ENCODE measurements at places on chromosomes 2 and 18.

GRCh38 chr2:170022692-170023091 is 155.3 kb upstream of the MYO3B start:
- no peak for DNase-seq

- no peak for DNase-seq
These were observed 140.2 kb upstream of the OTOS start for GRCh38 chr2:240280621-240281020.

GRCh38 chr2:240873805-240874714 is 5.4 kb downstream of the AGXT start:
- DNase-seq = no peak

GRCh38 chr2:197871780-197872456 is 67.5 kb downstream of the PLCL1 start:
- no peak for DNase-seq

GRCh38 chr18:59904011-59904601 is 4.3 kb downstream of the PMAIP1 start:
- DNase-seq = no peak

DNA sequence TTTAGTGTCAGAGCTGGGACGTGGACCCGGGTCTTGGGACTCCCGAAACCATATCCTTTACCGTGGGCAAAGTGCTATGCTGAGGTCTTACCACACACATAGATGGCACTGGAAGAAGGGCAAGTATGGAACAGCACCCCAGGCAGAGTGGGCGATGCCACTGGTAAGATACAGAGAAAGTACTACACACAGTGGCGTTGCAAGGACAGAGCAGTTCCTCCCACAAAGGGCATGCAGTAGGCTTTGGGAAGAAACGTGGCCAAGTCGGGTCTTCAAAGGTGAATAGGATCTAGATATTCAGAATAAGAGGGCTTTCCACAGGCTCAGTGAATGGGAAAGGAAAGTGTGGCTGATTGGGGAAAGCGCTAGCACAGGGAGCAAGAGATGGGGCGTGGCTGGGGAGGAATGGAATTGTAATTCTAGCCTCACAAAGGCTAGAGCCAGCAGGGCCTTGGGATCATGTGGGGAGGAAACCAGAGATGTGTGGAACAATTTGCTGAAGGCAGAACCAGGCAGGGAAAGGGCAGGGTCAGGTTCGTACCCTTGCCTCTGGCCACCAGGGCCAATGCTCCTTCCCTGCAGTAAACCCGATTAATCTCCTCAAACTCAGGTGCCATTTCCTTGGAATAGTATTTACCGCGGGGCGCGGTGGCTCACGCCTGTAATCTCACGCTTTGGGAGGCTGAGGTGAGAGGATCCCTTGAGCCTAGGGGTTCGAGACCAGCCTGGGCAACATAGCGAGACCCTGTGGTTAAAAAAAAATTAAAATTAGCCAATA is 36.0 kb downstream of the PCBP1 start:
- DNase-seq = no peak

GRCh38 chr2:189527041-189527750 is 53.4 kb downstream of the SLC40A1 start:
- DNase-seq = no peak

DNA sequence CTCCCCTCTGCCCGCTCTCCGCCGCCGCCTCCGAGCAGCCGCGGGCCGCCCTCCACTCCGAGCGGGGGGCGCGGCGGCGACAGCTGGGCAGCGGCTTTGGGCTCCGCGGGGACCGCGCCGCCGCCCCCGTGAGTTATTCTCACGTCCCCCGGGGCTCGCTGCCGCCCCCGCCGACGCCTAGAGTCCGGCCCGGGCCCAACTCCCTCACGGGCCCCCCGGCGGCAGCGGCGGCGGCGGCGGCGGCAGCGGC is 645 bp downstream of the MIB1 start:
- DNase-seq = no peak

DNA sequence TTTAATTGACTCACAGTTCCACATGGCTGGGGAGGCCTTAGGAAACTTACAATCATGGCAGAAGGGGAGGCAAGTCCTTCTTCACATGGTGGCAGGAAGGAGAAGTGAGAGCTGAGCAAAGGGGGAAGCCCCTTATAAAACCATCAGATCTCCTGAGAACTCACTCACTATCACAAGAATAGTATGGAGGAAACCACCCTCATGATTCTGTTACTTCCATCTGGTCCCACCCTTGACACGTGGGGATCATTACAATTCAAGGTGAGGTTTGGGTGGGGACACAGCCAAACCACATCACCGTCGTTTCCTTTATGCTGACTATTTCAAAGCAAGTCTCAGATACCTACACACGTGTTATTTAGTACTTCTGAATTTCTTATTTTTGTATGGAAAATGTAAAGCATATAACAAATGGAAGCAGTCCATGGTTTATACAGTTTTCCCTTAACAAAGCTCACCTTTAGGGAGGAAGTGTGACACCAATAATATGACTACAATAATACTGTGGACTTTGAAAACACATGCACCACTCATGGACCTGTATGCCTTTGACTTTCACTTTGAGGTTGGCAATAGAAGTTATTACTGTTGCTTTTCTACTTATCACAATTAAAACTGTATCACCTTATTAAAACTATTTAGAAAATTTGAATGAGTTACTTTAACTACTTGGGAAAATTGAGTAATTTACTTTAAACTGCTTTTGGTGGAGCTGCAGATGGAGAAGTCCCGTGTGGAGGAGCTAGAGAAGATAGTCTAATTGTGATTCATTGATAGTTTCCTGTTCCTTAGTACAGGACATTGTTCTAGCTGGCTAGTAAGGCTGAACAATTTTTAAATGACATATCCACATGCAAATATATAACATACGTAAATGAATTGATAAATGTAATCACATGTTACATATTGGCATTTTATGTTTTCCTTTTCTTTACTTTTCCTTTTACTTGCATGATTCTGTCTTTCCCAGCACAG is 37.3 kb downstream of the MTCL1 start:
- DNase-seq = no peak

DNA sequence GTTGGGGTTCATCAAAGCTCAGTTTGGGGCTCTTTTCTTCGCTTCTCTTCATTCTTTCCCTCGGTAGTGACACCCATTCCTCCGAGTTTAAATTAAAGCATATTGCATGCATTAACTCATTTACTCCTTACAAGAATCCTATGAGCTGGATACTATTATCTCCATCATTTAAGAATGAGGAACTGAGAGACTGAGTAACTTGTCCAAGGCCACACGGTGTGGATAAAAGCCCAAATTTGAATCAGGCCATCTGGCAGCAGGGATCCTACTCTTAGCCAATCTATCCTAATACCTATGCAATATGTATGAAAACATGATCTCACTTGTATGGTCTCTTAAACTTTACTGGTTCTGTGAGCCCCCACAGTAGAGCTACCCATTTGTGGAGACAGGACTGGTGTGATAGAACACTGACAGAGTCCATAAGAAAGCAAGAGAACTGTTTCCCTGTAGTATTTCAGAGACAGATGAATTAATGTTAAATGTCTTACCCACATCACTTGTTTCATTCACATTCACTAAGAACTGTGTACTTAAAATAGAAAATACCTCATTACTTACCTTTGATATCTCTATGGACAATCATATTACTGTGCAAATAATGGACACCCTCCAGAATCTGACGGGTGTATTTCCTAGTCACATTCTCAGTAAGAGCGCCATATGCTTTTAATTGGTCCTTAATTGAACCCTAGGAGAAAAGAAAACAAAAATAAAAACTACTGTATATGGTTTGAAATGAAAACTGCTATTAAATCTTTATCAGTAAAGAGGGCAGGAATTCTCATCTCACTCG is 20.4 kb upstream of the ERCC3 start:
- DNase-seq = no peak

GRCh38 chr2:32835148-32835547 is 111.6 kb upstream of the LTBP1 start:
- DNase-seq = no peak

GRCh38 chr2:18117592-18117991 is 239.1 kb downstream of the KCNS3 start:
- DNase-seq = no peak

DNA sequence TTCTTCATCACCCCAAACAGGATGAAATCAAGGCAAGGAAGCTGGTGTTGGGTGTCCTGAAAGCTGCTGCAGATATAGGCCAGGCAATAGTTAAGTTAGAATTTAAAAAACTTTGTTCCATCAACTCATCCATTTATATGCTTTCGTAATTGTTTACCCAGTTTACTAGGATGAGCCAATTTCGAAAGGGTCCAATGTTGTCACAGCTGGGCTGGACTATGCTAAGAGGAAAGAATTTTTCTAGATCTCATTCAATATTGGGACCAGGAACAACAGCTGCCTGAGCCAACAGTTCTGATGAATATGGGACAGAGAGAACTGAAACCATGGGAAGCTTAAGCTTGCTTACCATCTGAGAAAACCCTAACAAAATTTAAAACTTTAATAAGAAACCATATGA is 21.6 kb upstream of the SP3 start:
- DNase-seq = no peak

DNA sequence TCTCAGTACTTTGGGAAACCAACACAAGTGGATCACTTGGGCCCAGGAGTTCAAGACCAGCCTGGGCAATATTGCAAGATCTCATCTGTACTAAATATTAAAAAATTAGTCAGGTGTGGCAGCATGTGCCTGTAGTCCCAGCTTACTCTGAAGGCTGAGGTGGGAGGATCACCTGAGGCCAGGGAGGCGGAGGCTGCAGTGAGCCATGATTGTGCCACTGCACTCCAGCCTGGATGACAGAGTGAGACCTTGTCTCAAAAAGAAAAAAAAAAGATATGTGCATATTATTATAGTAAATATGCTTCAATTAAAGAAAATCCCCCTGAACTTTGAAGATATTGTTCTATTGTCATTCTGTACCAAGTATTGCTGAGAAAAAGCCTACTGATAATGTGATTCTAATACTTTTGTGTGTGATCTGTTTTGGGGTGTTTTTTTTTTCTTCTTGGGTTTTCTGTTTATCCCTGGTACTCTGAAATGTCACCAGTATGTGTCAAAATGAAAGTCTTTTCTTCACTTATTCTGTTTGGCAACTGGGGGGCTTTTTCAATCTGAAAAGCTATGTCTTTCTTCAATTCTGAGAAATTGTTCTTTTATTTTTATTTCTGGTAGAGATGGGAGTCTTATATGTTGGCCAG is 13.2 kb downstream of the NEURL3 start:
- no peak for DNase-seq

DNA sequence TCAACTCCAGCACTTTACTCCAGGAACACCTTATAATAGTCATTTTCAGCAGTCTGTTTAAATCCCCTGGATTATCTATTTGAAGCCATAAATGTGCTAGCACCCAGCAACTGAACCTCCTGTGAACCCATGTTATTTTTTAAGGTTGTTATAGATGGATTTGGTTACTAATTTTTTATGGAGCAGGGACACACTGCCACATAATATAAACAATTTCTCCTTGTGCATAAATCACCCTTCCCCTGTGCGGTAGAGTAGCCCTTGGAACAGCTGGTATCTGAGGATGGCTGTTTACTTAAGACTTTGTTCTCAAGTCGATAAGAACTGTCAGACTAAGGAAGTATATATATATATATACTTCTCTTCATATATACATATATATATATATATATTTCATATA is 367.4 kb downstream of the EPHA4 start:
- no peak for DNase-seq

DNA sequence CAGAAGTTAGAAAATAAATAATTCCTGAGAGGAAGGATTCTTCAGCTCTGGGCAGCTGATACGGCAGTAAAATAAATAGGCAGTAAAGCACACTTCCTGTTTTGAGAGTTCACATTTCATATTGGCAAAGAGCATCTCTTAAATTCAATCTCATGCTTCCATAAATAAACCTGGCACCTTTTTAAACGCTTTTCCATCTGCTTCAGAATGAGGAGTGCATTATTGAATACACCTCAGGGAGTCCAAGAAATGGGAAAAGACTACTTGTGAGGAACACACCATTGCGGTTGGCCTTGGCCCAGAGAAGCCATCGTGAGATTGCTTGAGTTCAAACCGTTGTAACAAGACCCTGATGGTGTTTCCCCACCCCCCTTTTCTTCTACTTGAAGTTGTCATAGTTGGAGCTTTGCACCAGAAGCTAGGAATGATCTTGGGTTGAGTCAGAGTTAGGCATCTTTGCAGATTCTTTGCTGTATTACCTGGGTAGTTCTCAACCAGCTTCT is 123.9 kb downstream of the RDH14 start:
- no peak for DNase-seq

DNA sequence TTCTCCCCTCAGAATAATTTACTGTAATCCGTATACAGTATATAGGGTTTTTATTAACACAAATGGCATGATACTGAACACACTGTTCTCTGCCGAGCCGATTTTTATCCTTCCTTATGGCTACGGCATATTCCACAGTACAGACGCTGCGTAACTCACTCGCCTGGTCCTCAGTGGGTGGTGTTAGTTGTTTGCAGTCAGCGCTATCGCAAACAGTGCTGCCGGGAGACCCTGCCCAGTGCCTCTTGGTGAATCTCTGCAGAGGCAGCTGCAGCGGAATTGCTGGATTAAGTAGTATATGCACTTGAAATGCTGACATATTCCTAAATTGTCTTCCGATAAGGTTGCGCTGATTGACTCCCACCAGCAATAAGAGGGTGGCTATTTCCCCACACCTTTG is 73.9 kb downstream of the MARCO start:
- DNase-seq = no peak

DNA sequence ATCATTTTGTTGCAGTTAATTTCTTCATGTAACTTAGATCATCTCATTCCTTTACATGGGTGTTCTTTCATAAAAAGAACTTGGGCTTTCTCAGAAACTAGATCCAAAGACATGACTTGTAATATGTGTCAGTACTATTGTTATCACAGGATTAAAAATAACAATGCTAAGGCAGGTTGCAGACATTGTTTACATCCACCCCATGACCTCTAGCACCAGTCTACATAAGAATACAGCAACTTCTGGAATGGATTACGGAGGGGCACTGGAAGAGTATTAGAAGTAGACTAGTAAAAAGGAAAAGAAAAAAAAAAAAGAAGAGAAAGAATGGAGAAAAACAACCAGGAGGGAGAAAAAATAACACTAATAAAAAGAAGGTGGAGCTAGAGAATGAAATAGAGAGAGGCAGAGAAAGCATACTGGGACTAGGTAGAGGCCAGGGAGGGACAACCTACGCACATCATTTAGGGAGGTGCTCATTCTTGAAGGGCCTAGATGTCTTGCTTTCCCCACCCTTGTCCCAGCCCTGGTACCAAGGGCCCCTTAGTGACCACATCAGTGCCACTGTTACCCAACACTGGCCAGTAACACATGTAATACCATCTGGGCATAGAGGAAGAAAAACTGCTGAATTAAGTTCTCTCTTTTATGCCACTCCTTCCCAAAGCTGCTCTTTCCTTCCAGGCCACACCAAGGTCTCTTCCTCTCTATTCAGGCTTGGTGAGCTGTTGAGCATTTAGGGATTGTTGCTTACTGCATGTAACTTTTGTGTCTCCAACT is 70.6 kb upstream of the KLF7 start:
- no peak for DNase-seq

DNA sequence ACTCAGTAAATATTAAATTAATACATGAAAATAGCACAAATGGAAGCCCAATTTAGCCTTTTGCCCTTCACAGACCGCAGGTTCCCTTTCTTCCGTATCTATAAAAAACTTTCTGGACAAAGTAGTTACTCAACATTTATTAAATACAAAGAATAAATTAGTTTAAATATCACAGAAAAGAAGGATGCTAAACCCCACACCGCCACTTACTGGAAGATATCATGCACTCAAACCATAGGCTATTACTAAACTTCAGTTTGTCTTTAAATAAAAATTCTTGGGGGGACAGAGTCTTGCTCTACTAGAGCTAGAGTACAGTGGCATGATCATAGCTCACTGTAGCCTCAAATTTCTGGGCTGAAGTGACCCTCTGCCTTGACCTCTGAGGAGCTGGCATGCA is 120.7 kb upstream of the FHL2 start:
- DNase-seq = no peak

GRCh38 chr18:48687346-48688042 is 148.7 kb downstream of the CTIF start:
- no peak for DNase-seq

Data from activated naive CD8-positive, alpha-beta T cell treated with anti-CD3 and anti-CD28 coated beads, Interleukin-2, amount 50 U/mL, for 16 hours (primary cell).